ENCODE measurements at places on chromosomes 4 and X.

- DNase-seq = no peak
These were observed 11.1 kb upstream of the TSPYL2 start for GRCh38 chrX:53071064-53071463.

- DNase-seq = no peak
These were observed 64.4 kb upstream of the KLHL13 start for GRCh38 chrX:118181030-118181429.

DNA sequence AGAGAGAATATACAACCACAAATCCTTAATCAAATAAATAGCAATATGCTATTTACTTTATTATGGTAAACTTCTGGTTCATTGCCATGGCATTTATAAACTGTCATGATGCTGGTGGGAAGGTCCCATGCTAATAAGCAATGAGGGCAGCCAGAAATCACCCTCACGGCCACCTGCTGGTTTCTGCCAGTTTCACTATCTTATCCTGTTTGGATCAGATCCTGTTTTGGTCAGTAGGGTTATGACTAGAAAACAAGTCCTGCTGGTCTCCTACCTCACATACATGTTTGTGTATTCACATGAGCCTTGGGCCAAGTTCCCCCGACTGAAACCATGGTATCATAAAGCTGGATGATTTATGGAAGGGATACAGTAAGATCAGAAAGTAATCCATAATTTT lies 28.1 kb downstream of the XAGE5 start:
- DNase-seq = no peak

DNA sequence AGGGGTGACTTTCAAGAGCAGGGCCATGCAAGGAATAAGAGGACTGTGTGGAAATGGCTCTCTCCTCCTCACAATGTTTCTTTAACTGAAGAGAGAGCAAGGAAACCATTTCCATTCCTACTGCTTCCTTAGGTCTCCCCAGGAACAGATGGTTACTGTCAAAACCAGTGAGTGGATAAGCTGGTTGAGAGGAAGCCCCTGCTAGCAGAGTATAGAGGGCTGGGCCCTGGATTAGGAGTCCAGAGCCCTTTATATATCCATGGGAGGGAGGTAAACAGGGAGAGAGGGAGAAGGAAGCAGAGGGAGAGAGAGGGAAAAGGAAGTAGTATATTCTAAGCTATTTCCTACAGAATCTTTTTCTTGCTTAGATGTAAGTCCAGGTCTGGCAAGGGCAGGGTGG lies 43.8 kb upstream of the LAS1L start:
- no peak for DNase-seq

DNA sequence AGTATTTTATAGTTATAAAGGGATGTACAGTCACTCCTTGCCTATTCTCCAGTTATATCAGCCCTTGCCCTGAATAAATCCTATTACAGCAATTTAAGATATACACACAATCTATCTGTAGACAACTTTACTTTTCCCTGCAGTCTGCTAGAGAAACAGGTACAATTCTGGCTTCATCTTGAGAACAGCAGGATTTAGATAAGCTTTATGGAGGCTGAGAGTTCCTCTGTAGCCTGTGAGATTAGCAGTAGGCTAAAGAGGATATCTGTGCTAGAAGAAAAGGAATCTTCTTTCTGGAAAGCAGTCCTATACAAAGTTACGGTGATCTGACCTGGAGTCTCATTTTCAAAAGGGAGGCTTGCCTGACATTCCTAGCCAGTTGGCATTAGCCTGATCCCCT lies 290.3 kb downstream of the GALNTL6 start:
- DNase-seq = no peak

GRCh38 chr4:136424052-136424451 lies 1108.2 kb downstream of the PCDH18 start:
- DNase-seq = no peak

- DNase-seq = peak; percentile 40
These were observed at the start of gene MGST2 for GRCh38 chr4:139665690-139666529. Gene MGST2 (plus strand): TSS chr4:139665819. CDS start chr4:139666020, 201 bp downstream.

DNA sequence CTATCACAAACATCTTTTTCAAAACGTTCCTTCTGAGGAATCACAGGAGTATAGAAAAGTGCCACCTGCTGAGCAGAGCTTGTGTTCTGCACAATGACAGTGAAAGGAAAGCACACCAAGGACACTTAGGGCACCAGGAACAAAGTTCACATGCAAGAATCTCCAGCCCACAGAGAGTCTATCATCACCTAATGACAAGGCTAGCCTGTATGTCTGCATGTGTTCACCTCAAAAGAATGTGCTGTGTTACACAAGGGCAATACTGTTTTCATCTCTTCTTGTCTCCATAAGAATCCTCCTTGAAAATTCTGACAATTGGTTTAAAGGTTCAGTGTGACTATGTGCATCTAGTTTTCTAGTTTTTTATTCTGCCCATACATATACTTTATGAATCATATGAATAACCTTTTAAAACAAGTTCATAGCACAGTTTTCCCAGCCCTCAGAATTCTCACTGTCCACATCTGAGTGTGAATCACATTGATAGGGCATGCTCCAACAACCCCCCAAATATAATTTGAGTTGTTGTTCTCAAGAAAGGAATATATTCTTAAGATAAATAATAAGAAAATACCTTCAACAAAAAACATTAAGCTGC lies 118.0 kb downstream of the PWWP3B start:
- no peak for DNase-seq

- no peak for DNase-seq
These were observed 61.3 kb downstream of the ANTXR2 start for GRCh38 chr4:80011636-80012236.

DNA sequence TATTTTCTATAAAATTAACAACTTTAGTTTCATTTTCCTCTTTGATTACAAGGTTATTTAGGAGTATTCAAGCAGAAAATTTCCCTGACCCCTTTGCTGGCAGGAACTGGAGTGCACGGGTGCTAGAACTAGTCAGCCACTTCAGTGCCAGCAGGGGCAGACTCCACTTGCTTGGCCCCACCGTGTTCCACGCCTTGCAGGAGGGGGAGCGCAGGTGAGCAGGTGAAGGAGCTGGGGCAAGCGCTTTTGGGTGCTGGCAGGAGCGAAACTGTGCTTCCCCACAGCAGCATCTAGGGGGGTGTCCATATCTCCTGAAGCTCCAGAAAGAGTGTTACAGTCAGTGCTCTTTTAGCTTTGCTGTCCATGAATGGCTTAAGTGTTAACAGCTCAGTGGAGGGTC lies 45.5 kb downstream of the MID2 start:
- DNase-seq = no peak

- DNase-seq = no peak
These were observed 114.4 kb upstream of the WDR44 start for GRCh38 chrX:118231464-118231863.

- no peak for DNase-seq
These were observed 154.1 kb downstream of the NLGN4X start for GRCh38 chrX:6074532-6074931.

GRCh38 chr4:103400405-103400804 lies 202.3 kb upstream of the CENPE start:
- no peak for DNase-seq

DNA sequence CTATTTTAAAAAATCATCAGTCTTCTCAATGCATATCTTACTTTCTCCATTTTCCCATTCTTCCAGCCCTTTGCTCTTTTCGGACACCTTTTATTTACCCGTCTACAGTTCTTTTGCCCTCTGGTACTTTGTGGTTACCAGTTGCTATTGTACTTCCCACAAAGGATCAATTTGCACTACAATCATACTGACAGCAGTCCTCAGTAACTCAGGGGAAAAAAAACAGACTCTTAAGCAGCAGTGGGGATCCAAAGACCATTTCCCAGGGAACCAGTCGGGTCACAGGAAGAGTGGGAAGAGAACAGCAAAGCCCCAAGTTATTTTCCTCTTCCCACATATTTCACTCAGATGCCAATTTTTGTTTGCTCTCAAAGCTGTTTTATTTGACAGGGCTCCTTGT lies 23.1 kb downstream of the DMD start:
- DNase-seq = no peak

GRCh38 chr4:173281406-173282255 lies 52.5 kb downstream of the HMGB2 start:
- no peak for DNase-seq

DNA sequence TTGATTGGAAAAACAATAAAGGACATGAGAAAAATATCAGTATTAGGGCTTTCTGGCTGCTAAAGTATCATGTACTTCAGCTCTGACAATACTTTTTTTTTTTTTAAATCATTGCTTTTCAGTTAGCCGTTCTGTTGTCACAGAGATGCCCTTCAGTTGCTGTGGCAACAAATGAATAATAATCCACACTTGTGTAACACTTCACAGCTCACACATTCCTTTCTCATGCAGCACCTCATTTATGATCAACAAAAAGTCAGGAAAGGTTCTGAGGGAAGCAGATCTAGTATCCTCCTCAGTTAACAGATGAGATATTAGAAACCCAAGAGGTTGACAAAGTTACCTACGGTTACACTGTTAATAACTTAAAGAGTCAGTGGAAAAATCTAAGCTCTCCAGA lies 444.2 kb upstream of the SLIT2 start:
- no peak for DNase-seq

- DNase-seq = no peak
These were observed 42.2 kb upstream of the AFAP1 start for GRCh38 chr4:7981738-7982394.

DNA sequence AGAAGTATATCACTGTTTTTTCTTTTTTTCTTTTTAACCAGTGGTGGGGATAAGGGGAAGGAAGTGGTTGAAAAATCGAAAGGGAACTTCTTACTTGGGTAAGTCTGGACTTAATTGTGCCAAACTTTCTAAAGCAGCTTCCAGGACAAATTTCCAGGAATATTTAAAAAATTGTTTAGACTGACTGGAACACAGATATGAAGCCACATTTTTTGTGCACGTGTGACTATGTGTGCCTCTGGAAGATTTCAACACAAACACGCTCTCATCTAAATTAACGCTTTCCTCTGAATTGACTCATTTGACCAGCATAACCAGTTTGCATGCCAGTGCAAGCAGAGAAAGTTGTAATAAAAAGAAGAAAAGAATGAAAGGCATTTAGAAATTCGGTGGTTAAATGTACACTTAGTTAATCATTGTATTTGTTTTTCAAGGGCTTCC lies 18.8 kb upstream of the YTHDC1 start:
- DNase-seq = no peak

DNA sequence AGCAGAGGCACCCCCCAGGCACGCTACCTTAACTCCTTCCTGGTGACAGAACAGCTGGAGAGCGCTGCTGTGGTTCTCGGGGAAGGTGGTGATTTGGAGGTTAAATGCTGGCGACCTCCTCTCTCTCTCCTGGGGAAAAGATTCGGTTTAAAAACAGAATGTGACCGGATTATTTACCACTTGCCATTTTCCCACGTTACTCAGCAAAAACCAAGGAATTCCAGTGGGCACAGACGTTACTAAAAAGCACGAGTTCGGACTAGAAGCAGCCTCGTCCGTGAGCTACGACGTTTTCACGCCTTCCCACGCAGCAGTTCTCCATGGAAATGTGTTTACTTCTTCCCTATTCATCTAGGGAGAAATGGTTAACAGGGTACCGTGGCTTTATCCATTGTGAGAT lies 32.3 kb upstream of the C4orf50 start:
- no peak for DNase-seq

- no peak for DNase-seq
These were observed 181.1 kb upstream of the PRPS2 start for GRCh38 chrX:12610079-12610478.

DNA sequence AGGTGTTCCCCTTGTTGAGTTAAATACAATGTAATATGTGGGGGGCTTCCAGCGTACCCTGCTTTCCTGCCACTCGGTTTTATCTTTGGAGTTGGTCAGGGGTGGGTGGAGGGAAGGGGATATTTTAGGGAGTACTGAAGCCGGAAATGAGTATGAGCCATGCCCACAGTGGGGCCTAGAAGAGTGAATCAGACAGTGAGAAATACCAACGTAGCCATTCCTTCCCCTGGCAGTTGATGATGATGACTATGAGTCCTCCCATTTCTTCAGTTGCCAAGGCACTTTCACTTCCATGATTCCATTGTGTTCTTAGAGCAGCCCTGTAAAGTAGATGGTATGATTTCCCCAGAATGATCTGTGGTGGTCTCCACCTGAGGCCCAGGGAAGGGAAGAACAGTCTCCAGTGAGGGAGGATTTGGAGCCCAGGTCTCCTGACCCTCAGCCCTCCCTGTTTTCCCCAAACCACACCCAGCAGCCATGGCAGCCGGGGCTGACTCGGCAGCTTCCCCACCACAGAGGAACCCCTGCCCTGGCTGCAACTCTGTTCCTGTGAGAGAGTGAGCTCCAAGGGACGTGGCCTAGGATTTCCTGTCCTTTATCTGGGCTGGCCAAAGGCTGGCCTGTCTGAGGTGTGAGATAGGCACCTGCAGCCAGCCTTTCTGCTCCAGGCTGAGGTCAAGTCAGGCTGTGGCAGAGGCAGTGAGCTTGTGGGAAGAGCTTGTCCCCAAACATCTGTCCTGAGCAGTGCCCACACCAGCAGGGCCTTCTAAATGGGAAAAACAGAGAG lies 52.7 kb downstream of the STARD8 start:
- no peak for DNase-seq

- no peak for DNase-seq
These were observed 554.6 kb upstream of the BOD1L1 start for GRCh38 chr4:14182148-14182547.

DNA sequence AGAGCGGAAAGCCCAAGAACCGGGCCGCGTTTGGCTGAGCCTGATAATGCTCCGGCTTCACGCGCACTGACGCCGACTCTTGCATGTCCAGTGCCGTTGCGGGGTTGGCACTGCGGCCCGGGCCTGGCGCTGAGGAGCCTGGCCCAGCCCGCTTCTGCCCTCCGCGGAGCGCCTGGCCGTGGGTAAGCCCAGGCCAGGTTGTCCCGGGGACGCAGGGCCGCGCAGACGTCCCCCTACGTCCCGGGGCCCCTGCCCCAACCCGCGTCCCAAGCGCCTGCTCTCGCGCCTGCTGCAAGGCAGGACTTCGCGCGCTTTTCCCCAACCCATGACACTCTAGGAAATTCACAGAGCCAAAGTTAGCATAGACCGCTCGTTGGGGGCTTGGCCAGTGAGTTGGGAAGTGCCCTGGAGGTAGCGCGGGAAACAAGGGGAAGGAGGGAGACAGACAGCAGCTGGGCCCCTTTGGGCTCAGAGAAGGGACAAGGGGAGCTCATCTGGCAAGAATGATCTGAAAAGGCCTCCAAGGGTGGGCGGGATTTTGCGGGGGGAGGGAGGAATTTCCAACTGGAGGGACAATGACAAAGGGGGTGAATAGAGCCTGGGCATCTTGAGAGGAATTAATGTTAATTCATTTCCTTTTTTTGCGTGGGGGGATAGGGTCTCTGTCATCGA lies 665 bp upstream of the LRPAP1 start:
- DNase-seq = no peak

DNA sequence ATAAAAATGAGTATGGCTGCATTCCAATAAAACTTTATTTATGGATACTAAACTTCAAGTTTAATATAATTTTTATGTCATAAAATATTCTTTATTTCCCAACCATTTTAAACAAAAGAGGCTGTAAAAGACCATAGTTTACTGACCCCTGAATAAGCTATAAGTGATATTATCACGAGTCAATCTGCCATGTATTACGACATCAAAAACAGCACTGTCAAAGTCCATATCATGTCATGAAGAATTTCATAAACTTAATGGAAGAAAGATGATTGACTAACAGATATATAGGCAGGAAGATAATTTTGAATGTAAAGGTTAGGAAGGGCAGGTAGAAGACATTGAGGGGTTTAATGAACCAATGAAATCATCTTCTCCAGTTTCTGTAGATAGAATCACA lies 18.2 kb downstream of the TMEM156 start:
- DNase-seq = no peak

- DNase-seq = no peak
These were observed 134.5 kb upstream of the PCDH10 start for GRCh38 chr4:133014473-133015135.

- DNase-seq = peak; percentile 66
These were observed at the start of gene CTPS2 for GRCh38 chrX:16712548-16713155. Gene CTPS2 (minus strand): TSS chrX:16712669. CDS start chrX:16702902, 9,767 bp downstream.

All from GM12892 (cell line).